Fibroblast of villous mesenchyme (primary cell): ENCODE measurements at places on chromosomes 7 and 10.

GRCh38 chr10:105359708-105360107 is 718.6 kb downstream of the SORCS3 start:
- no peak for DNase-seq

DNA sequence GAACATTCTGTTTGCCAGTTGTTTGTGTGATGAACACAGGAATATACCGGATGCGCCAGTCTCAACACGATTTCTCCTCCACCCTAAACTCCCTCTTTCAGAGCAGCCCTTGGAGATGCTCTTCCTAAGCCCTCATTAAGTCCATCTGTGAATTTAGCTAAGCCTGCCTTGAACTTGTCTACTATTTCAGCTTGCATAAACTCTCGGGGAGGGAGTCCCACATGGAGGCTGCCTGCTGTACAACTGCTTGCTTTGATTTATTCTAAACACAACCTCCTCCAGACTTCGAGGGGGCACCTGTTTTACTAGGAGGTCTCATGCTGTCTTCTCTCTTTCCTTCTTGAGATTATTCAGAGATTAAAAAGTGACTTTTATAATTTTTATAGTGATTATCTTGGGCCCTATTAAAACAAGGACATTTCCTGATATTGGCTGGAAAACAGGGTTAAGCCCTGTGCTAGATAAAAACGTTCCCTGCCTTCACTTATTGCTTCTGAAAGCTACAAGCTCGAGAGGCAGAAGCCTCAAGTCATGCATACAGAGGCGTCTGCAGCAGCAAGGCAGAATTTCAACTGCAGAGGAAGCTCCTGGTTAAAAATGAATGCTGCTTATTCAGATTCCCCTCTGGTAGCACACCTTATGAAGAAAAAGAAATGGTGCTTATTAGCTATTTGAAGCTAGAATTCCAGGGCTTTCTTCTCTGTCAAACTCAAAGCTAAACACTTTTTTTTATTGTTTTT is 174.3 kb downstream of the FANK1 start:
- no peak for DNase-seq

DNA sequence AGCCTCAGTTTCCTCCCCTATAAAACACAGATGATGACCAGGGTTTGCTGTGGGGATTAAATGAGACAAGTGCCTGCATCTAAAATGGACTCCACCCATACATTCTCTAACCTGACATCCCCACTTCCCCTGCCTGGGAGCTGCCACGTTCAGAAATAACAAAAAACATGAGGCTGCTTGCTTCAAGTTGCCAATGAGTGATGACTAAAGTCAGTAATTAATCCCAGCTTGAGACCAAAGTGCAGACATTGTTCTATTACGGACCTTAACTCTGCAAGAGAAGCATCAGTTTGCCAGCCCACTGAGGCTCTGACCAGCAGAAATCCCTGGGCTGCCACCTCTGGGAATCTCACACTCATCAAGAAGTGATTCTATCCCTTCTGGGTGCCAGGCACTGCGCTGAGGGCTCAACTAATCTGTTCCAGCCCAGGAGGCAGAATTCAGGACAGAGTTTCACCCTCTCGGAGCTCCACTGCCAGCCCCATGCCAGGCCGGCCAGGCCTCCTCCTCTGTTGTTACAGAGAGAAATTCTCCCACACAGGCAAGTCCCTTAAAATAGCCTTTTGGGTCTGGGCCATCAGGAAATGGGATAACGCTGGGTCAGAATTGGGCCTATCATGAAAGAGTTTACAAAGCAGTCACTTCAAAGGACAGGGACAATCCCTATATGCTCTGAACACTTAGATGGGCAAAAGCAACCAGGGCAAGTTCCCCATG is 11.4 kb downstream of the SH3PXD2A start:
- no peak for DNase-seq

DNA sequence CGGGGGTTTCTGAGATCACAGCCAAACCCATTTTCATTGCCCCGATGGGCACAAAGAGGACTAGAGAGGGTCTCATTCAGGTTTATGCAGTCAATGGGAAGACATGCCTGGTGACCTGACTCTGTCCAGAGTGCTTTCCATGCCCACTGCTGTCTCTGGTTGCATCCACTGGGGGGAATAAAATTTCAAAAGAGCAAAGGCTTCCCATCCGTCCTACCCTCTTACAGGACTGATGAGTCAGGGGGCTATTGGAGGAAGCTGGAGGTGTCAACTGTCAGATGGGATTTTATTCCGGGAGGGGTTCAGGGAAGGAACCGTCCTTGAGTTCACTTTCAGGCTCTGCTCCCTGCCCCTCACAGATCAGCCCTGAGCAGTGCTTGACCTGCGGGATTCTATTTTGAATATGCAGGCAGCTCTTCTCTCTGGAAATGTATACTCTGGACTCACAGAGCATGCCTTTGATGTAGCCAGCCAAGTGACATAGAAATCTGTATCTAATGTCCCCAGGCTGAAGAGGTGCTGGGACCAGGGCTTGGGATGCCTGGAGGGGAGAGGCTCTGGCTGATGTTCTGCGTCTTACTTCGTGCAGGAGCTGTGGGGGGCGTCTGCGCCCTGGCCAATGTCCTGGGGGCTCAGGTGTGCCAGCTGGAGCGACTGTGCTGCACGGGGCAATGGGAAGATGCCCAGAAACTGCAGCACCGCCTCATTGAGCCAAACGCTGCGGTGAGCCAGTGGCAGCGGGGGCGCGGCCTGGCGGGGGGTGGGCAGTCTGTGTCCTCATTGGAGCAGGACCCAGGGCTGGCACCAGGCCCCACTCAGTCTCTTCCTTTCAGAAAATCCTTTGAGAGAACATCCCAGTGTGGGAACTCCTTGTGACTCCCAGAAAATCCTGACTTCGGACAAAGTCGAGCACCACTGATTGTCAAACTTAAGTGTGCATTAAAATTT is 12.0 kb downstream of the C10orf62 start:
- DNase-seq: no peak

- peak; percentile 96 for DNase-seq
These were observed 96.4 kb downstream of the CCSER2 start for GRCh38 chr10:84424731-84425167.

DNA sequence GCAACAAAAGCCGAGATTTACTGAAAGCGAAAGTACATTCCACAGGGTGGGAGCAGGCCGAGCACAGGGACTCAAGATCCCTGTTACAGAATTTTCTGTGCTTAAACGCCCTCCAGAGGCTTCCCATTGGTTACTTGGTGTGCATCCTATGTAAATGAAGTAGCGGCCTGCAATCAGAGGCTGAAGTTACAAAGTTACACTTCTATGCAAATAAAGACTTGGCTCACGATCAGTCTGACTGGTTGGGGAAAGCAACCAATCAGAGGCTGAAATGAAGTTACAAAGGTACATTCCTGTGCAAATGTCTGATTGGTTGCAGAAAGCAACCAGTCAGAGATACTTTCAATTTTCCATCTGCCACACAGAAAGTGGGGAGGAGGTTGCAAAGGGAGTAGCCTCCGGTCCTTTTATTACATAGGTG is 4.1 kb downstream of the ACBD7 start:
- peak; percentile 97 for DNase-seq

GRCh38 chr7:2117646-2118045 is 115.1 kb downstream of the MAD1L1 start:
- no peak for DNase-seq

- DNase-seq: no peak
These were observed 199.4 kb upstream of the NPVF start for GRCh38 chr7:25427721-25428120.

DNA sequence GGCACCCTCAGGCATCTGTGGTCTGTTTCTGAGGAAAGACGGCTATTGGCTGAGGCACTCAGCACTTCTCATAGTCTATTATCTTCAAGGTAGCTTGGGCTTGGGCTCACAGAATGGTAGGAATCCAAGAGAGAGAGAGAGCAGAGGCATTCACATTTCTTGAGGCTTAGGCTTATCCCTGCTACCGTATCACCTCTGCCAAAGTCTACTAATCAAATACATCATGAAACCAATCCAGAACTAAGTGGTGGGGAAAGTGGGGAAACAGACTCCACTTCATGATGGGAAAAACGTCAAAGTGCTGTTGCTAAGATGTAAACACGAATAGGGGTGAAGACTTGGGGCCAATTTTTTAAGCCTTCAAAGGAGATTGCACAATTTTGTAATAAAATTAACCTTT is 271.1 kb upstream of the SEMA3D start:
- DNase-seq: no peak

GRCh38 chr7:47188653-47189315 is 393.1 kb downstream of the TNS3 start:
- DNase-seq: no peak

DNA sequence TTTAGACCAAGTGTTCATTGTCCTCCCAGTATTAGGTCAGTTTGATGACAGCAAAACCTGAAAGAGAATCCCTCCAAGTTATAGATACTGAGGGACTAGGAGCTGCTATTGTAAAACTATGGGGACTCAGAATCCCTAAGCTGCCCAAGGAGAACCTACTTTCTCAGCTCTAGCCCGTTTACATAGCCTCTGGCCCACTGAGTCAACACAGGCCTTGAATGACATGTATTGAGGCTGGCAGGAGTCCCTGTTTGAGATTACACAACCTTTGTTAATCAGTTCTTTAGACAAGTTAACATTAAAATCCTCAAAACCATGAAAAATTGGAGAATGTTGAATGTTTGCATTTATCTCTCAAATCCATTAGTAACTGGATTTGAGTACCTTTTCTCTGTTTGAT is 1079.0 kb downstream of the KCNMA1 start:
- DNase-seq: peak; percentile 91

- DNase-seq: no peak
These were observed 35.5 kb downstream of the LAMB1 start for GRCh38 chr7:107967420-107967819.

DNA sequence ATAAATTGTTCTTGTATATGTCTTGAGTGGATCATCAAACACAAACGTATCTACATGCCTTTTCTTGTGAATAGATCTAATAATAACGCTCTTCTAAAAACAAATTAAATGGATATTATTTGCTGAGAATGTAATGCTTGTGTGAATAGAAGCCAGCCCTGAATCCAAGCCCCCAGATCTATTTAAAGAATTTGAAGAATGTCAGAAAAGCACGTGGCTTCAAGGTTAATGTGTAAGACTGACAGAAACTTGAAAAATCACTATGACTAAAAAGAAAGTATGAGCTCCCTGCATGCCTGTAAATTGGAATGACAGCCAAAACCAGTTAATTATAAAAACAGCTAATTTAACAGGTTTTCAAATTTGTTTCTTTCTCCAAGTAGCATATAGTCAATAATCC is 43.2 kb upstream of the ATRNL1 start:
- no peak for DNase-seq

DNA sequence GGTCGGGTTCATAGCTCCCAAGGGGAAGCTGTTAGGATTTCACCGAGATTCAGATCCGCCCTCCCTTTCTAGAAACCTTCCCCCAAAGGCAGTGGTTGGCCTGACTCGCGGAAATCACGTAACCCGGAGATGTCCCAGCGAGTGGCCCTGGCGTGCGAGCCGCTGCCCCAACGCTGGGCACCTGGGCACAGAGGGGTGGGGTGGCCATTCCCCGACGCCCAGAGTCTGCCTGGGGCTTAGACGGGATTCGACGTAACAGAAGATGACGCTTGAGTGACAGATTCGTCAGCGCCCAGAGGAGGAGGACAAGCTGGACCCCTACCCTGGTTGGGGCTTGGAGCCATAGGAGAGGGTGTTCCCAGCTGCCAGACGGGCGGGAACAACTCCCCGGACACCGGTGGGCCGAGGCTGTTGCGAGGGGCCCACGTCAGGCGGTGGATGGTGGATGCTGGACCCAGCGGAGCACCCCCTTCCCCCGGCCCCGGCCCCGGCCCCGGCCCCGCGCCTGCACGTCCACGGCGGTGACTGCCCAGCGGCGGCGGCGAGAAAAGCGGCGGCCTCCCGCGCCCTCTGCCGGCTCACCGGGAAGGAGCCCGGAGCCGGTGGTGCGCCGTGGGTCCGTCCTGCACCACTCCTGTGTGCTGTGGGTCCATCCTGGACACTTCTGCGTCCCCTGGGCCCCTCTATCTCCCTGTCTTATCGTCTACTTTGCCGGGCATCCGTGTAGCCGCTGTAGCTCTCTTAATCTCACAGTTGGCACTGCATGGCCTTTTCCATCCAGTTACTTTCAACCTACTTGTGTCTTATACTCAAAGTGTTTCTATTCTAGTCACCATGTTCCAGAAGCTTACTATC is 35.4 kb upstream of the KNDC1 start:
- DNase-seq: peak; percentile 7

GRCh38 chr10:5896208-5897052 is 6.4 kb downstream of the FBH1 start:
- no peak for DNase-seq

- peak; percentile 92 for DNase-seq
These were observed 2.6 kb upstream of the MYPN start for GRCh38 chr10:68106656-68107055.

DNA sequence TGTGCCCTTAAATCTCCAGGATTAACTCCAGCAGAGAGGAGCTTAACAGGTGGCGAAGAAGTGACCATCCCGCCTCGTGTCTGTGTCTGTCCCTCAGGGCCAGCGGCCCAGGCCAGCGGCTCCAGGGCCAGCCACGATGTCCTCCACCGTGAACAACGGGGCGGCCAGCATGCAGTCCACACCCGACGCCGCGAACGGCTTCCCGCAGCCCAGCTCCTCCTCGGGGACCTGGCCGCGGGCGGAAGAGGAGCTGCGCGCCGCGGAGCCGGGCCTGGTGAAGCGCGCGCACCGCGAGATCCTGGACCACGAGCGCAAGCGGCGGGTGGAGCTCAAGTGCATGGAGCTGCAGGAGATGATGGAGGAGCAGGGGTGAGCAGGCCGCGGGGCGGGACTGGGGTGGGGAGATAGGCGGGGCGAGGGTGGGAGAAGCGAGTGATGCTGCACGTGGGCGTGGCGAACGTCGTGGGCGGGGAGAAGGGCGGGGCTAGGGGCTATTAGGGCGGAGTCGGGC is 33.3 kb downstream of the SRRM3 start:
- DNase-seq: peak; percentile 84

DNA sequence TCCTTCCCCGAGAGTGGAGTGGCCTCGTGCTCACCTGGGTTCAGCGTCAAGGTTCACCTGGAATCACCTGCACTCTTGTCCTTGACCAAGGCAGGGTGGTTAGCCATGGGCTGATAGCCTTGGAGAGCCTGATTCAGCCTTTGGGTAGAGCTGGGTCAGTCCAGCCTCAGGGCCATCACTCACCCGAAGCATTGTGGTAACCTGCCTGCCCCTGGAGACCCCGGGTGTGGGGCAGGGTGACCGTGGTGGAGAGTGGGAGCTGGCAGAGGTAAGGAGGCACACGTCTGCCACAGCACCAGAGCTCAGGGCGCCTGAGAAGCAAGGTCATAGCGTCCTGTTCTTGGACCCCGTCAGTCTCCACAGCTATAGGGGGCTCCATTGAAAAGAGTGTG is 27.8 kb upstream of the WDFY4 start:
- no peak for DNase-seq
